Stimulated activated CD4-positive, alpha-beta T cell treated with anti-CD3 and anti-CD28 coated beads, Interleukin-15, amount 100 ng/mL, for 24 hours (primary cell): ENCODE measurements at places on chromosomes 7 and 10.

DNA sequence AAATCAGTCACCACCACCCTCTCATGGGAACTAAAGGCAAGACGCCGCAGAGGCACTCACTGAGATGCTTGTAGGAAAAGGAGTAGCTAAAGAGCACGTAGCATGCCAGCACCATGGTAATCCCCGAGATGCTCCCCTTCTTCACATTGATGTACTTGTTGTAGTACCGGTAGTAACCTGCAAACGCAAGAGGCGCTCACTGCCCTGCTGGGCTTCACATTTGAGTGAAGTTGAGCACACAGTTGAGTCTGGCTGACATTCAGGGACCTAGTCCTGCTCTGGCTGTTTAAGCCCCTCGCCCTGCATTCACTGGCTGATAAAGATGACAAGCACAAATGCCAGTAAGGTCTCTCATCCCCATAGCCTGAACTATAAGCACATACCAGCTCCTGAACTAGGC is 6.9 kb downstream of the ATP5MF start:
- peak; percentile 51 for DNase-seq

- no peak for DNase-seq
These were observed 687 bp downstream of the HELLS start for GRCh38 chr10:94546049-94546900.

DNA sequence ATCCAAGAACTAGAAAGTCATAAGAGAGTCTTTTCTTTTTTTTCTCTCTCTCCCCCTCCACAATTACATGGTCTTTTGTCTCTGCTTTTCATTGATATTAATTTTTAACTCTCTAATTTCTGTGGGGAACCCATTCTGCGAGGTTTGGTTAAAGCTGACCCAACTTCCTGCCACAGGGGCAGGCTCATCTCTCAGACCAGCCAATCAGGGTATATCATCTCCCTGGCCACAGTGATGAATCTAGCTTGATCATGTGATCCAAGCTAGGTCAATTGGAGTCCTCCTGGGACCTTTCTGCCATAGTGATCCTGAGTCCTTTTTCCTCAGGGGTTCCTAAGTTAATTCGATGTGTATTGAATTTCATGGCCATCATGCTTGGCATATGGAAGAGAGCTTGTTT is 38.0 kb upstream of the TRUB1 start:
- DNase-seq, result no peak

DNA sequence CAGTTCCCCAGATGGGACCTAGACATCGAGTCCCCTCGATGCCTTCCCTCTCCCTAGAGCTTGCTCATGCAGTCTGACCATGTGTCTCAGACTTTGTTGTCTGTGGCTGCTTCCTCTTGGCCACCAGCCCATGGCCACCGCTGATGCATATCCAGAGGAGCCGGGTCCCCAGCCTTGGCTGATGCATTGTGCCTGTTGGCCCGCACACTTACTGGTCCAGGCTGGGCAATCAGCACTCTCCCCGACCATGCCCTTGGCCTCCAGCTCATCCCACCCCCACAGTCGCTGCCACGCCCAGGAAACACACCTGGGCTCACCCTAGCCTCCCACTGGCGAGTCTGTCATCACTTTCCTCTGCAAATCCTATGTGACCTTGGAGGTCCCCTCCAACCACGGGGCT is 10.1 kb downstream of the NPC1L1 start:
- no peak for DNase-seq

DNA sequence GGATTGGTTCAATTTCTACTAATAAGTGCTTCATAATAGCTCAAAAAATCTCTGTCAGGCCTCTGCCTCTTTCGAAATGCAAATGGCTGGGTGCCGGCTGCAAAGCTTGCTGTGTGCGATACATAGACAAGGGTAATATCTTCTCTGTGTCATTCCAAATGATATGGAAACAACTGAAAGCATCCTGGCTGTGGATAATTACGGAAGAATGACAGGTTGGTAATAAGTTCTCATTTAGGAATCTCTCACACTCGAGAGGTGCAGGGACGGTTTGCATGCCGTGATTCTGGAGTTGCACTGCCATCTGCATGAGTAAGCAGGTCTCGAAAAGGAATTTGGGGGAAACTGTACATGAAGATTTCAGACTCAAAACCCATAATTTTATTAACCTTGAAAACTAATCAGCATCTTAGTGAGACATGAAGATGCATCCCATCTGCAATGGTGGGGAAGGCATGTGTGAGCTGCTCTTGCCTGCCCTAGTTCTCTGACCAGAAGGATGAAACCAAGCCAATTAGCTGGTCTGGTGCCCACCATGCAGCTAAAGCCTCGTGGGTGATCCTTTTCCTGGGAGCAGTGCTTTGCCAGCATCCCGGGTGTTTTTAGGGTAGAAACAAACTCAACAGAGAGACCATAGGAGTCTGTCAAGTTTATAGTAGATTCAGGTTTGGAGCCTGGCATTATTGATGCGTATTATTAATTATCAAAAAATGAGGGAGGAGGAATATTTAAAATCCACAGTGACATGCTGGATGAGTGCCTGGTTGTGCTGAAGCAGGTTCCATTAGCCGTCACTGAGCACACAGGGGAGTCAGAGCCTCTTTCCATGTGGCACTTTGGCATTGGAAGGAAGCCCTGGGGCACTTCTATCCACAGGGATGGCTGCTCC is 503.6 kb upstream of the MGMT start:
- no peak for DNase-seq

DNA sequence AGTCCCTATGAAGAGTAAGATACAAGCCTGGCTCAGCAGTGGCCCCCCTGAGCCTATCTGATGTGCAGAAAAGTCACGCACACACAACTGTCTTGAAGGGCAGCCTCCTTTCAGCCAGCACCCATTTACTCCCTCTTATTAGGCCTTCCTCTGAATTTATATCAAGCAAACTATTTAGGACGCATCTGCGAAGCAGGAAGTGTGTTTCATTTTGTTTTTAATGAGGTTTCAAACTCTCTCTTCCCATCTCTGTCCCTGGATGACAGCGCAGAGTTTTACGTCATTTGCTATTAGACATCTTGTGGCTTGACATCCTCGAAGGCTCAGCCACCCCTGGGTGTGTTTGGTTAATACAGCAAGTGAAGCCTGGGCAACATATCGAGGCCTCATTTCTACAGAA is 79.5 kb downstream of the CUX1 start:
- DNase-seq, result no peak

- DNase-seq, result no peak
These were observed 102.0 kb downstream of the FAM53B start for GRCh38 chr10:124642088-124642710.

DNA sequence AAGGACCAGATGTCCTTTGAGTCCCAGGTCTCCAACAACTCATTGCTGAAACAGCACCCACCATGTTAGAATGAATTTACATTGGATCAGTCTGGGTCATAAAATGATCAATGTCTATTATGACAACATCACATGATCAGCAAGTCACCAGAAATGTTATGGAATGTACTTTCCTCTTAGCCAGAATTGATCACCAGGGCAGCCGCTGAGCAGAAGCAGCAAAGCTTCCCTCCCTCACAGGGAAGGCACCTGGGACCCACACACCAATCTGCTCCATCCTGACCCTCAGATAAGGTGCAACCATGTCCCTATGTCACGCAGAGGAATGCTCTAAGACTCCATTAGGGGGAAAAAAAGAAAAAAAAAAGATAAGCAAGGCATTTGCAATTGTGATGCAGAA is 30.0 kb downstream of the FGFR2 start:
- no peak for DNase-seq

GRCh38 chr10:121522831-121523230 is 75.4 kb downstream of the FGFR2 start:
- no peak for DNase-seq
